Upper lobe of right lung (tissue), 1 donor: ENCODE measurements at places on chromosomes 3 and 15. TPM values are rescaled to one million over a fixed set of nuclear protein-coding genes. Genes with fewer than 3 reads are reported as not detected.
A peak's percentile ranks its signal among the peaks of the same experiment; 100 is the strongest.

- H3K4me3 ChIP-seq = no peak overlapping the region
- H3K4me1 ChIP-seq = no peaks in the 10 kb centered on the region
- no peak for DNase-seq
- no peak overlapping the region for H3K27ac ChIP-seq
- H3K27me3 ChIP-seq = no peaks in the 10 kb centered on the region
- no peaks in the 10 kb centered on the region for H3K36me3 ChIP-seq
Measured at GRCh38 chr3:94460931-94461330, 398.1 kb downstream of the NSUN3 start.

- no peaks in the 10 kb centered on the region for H3K36me3 ChIP-seq
- H3K4me3 ChIP-seq = no peak overlapping the region
- DNase-seq = no peak
Measured at GRCh38 chr15:71060983-71061382, 54.3 kb upstream of the THSD4 start.

GRCh38 chr3:172148241-172148640, 108.9 kb downstream of the FNDC3B start:
- peaks cover 22% of the 10 kb centered on the region for H3K4me1 ChIP-seq
- DNase-seq = no peak
- no peak overlapping the region for H3K4me3 ChIP-seq
- H3K36me3 ChIP-seq = no peaks in the 10 kb centered on the region
- no peak overlapping the region for H3K27ac ChIP-seq

TNFAIP8L3 gene
- total RNA-seq = 10.9 TPM

DNA sequence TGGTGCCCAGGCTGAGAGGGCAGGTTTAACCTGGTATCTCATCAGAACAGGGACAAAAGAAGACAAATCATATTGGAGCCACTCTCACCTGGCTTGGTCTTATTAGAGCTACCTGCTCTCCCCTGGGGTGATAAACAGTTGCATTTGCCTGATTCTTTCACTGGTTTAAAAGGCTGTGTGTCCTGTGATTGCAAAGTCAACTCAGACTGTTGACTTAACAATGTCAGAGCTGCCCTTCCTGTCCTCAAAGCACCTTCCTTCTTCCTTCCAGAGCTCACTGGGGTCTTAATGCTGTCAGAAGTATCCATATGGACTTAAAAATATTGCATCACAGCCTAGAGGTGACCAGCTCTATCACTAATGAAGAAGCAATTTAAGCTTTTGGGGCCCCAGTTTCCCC, 50.5 kb upstream of the MINAR1 start:
- no peak for DNase-seq
- H3K4me3 ChIP-seq = no peak overlapping the region
- H3K27ac ChIP-seq = no peak overlapping the region
- H3K27me3 ChIP-seq = no peaks in the 10 kb centered on the region
- no peaks in the 10 kb centered on the region for H3K4me1 ChIP-seq
- H3K36me3 ChIP-seq = no peaks in the 10 kb centered on the region

TMEM45A gene
- total RNA-seq = 15.9 TPM

DNA sequence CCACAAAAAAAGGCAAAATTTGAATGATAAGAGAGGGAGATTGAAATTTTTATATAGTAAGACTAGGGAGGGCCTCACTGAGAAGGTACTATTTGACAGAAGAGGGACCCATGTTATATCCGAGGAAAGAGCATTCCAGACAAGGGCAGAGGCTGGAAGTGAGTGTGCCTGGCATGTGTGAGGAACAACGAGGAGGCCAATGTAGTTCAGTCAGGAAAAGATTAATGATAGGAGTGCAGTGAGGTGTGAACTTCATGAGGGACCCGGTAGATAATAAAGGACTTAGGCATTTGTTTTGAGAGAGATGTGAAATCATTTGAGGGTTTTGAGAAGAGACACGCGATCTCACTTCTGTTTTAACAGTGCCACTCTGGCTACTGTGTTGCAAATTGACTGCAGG, 36.3 kb downstream of the ASTE1 start:
- peaks cover 28% of the 10 kb centered on the region for H3K36me3 ChIP-seq
- no peak overlapping the region for H3K4me3 ChIP-seq
- H3K4me1 ChIP-seq = no peaks in the 10 kb centered on the region
- H3K27ac ChIP-seq = no peak overlapping the region
- no peak for DNase-seq

CASR gene
- total RNA-seq = 0.20 TPM

- H3K27ac ChIP-seq = no peak overlapping the region
- DNase-seq = no peak
- no peaks in the 10 kb centered on the region for H3K36me3 ChIP-seq
- H3K4me1 ChIP-seq = no peaks in the 10 kb centered on the region
Measured at GRCh38 chr3:50372349-50372748, 13.0 kb upstream of the TMEM115 start.

DNA sequence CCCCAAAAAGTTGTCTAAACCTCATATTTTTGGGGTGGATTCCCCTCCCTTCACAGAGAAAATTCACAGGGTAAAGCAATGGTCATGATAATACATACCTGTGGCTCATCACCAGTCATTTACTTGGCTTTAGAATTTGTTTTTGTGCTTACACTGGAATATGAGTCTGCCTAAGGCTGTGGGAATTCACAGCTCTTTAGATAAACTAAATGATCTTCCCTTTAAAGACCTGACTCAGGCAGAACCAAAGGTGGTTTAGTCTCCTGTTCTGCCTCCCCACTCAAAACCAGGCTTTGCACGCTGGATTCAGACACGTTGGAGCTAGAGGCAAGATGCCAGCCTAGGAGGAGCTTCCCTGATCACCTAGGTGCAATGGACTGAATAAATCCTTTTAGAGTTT, 40.3 kb upstream of the BNC1 start:
- H3K4me3 ChIP-seq = no peak overlapping the region
- no peak overlapping the region for H3K27ac ChIP-seq
- no peak for DNase-seq
- peaks cover 9% of the 10 kb centered on the region for H3K27me3 ChIP-seq

GRCh38 chr3:141049681-141050080, 1.5 kb upstream of the SPSB4 start:
- no peak for DNase-seq
- no peak overlapping the region for H3K4me3 ChIP-seq
- H3K4me1 ChIP-seq = peaks cover 11% of the 10 kb centered on the region
- no peak overlapping the region for H3K27ac ChIP-seq
- H3K27me3 ChIP-seq = peaks cover 36% of the 10 kb centered on the region

DNA sequence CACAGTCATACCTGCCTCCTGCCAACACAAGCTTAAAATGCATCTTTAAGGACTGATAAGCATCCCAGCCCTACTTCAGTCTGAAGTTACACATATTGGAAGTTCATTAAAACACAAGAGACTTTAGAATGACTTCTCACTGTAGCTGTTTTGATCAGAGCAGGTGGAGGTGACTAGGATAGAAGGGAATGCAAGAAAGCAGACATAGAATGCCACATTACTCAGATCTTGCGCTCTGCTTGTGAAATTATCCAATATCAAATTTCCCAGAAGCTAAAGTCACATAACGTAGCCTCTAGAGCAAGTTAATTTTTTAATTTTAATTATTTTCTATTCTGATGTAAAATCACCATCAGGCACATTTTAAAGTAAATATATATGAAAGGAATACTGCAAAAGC, 306.5 kb downstream of the PLOD2 start:
- H3K27ac ChIP-seq = no peak overlapping the region
- no peaks in the 10 kb centered on the region for H3K36me3 ChIP-seq
- H3K4me1 ChIP-seq = no peaks in the 10 kb centered on the region
- no peaks in the 10 kb centered on the region for H3K27me3 ChIP-seq
- no peak for DNase-seq

DNA sequence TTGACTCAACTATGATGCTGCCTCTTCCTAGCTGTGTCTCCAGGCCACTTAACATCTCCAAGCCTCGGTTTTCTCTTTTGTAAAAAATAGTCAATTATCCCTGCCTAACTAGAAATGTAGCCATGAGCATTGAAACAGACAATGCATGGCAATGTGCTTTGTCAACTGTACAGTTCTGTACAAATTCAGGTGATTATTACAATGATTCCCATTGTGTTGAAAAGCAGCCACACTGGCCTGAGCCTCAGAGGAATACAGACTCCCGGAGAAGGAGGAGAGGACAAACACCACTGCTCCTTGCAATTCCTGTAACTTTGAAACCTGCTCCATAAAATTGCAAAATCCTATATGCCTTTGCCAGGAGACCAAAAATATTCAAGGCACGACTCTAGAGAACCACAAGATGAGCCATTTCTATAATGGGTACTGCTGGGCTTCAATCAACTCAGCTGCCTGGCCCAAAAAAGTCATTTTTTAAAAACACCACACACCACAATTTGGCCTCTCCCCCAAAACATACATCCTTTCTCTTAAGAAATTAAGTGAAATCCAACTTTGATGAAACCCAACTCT, 28.6 kb downstream of the DAPK2 start:
- no peaks in the 10 kb centered on the region for H3K36me3 ChIP-seq
- DNase-seq = no peak
- no peaks in the 10 kb centered on the region for H3K27me3 ChIP-seq

DNA sequence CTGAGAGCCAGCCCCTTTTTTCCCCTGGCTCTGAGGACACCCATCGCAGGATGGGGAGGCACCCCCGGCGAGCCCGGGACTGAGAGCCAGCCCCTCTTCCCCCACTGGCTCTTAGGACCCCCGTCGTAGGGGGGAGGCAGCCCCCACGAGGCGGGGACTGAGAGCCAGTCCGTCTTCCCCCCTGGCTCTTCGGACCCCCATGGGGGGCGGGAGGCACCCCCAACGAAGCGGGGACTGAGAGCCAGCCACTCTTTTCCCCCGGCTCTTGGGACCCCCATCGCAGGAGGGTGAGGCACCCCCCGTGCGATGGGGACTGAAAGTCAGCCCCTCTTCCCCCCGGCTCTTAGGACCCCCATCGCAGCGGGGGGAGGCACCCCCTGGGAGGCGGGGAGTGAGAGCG, 36.8 kb upstream of the SSUH2 start:
- H3K27ac ChIP-seq = no peak overlapping the region
- DNase-seq = no peak
- H3K4me1 ChIP-seq = no peaks in the 10 kb centered on the region
- H3K4me3 ChIP-seq = no peak overlapping the region
- no peaks in the 10 kb centered on the region for H3K36me3 ChIP-seq

RARB gene
- total RNA-seq = 5.8 TPM

- H3K27ac ChIP-seq = peak overlapping the region; percentile 99
- no peaks in the 10 kb centered on the region for H3K27me3 ChIP-seq
- peak; percentile 71 for DNase-seq
- H3K36me3 ChIP-seq = no peaks in the 10 kb centered on the region
- H3K4me1 ChIP-seq = peaks cover 16% of the 10 kb centered on the region
Measured at GRCh38 chr3:150410311-150411105, 2.4 kb downstream of the TSC22D2 start.

DNA sequence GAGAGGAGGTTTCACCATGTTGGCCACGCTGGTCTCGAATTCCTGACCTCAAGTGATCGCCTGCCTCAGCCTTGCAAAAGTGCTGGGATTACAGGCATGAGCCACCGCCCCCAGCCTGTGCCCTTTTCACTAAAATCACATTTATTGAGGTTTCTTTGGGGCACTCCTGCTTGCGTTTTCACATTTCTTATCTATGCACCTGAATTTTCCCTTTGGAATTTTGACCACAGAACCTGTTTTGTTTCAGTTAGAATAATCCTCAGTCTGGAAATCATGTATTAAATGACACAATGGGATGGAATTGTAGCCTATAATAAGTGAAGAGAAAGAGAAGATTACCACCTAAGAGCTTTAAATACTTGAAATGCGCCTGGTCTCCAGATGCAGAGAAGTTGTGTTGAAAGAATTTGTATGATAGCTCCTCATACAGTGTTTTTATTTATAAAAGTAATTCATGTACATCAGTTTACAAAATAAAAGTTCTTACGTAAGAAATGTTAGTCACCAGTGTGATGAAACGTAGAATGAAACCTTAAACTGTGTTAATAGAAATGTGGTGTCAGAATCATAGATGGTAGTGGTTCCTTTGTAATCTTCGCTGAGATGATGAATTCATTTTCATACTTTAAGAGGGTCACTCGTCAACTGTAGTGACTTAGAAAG, 107.0 kb downstream of the TCF12 start:
- no peak overlapping the region for H3K4me3 ChIP-seq
- no peaks in the 10 kb centered on the region for H3K27me3 ChIP-seq
- no peak overlapping the region for H3K27ac ChIP-seq
- H3K36me3 ChIP-seq = no peaks in the 10 kb centered on the region

CHSY1 gene
- 40.6 TPM for total RNA-seq

DNA sequence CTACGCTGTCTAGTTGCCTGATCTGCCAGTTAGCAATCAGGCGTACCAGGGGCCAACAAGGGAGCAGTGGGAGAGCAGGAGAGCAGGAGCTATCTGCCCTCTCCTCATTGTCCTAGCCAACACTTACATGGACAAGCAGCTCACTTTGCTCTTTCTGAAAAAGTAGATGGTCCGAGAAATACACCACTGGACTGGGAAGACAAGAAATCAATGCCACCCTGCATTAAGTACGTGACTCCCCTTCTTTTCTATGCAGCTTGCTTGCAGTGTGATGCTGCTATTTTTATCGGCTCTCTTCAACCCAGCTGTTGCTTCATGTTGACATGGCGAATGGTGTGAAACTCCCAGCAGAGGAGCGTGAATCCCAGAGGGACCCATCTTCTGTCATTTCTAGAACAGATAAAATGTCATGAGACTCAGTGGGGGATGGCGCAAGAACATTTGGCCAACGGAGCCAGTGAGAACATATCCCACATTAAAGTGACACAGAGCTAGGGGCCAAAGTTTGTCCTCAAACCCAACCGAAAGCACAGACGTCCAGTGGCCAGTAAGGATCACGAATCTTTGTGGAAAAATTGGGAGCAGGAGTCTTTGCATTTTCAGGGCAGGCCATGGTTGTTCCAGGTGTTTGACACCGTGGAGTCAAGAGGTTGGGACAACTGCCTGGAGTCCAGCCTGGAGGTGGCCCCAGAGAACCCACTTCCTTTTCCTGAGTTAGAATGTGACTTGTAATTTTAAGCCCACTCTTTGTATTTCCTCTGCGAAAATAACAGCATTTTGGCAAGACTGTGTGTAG, 53.7 kb upstream of the MEF2A start:
- H3K27me3 ChIP-seq = no peaks in the 10 kb centered on the region
- H3K27ac ChIP-seq = peak overlapping the region; percentile 11
- DNase-seq = no peak

GRCh38 chr3:33364060-33364459, 76.1 kb downstream of the UBP1 start:
- H3K27ac ChIP-seq = no peak overlapping the region
- H3K4me3 ChIP-seq = no peak overlapping the region
- no peaks in the 10 kb centered on the region for H3K36me3 ChIP-seq

- H3K36me3 ChIP-seq = no peaks in the 10 kb centered on the region
- H3K27ac ChIP-seq = no peak overlapping the region
- no peaks in the 10 kb centered on the region for H3K27me3 ChIP-seq
- no peaks in the 10 kb centered on the region for H3K4me1 ChIP-seq
- no peak overlapping the region for H3K4me3 ChIP-seq
- no peak for DNase-seq
Measured at GRCh38 chr15:97881346-97881965, 79.0 kb upstream of the ARRDC4 start.
